ENCODE measurements at places on chromosomes 5 and 9. TPM values are rescaled to one million over a fixed set of nuclear protein-coding genes. Genes with fewer than 3 reads are reported as not detected.

DNA sequence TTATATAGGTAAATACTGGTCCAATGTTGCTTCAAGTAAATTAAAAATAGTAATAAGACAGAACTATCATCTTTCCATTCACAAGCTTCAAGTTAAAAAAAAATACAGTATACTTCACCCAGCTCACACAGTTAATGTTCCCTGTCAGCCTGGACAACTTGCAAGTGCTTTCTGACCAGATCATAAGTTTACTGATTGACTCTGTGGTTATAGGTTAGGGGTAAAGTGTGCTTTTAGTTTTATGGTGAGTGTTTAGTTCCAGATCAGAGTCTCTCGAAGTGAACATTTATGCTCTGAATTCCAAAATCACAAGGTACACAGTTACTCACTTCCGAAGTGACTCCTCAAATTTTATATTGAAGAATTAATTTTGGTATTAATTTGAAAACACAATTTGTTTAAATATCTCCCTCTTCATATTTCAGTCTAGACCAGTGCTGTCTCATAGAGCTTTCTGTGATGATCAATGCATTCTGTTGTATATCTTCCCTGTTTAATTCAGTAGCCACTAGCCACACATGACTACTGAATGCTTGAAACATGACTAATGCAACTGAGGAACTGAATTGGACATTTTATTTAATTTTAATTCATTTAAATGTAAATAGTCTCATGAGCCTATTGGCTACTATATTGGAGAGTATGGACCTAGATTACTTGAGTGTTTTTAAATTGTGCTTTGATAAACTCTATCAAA is 90.7 kb downstream of the MEF2C start:
- H3K4me3 ChIP-seq, result no peak overlapping the region
- peaks cover 64% of the 10 kb centered on the region for H3K27me3 ChIP-seq
- H3K27ac ChIP-seq, result no peak overlapping the region
- no peak for DNase-seq
- no peaks in the 10 kb centered on the region for H3K4me1 ChIP-seq

GRCh38 chr9:133667759-133668450 is 31.7 kb downstream of the DBH start:
- DNase-seq, result no peak
- no peak overlapping the region for H3K4me3 ChIP-seq
- no peaks in the 10 kb centered on the region for H3K36me3 ChIP-seq

DNA sequence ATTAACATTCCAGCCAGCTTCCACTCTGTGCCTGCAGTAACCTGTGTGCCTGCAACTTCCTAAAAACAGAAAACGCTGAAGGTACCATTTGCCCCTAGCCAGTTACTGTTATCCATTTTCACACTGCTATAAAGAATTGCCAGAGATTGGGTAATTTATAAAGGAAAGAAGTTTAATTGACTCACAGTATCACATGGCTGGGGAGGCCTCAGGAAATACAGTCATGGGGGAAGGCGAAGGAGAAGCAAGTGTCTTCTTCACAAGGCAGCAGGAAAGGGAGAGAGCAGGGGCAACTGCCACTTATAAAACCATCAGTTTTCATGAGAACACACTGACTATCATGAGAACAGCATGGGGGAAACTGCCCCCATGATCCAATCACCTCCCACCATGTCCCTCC is 31.2 kb downstream of the PTCD2 start:
- H3K27ac ChIP-seq, result no peak overlapping the region
- H3K36me3 ChIP-seq, result peaks cover 13% of the 10 kb centered on the region
- no peak overlapping the region for H3K4me3 ChIP-seq
- peaks cover 26% of the 10 kb centered on the region for H3K4me1 ChIP-seq
- H3K27me3 ChIP-seq, result no peaks in the 10 kb centered on the region

GRCh38 chr9:14978022-14979000 is 68.1 kb upstream of the FREM1 start:
- H3K27me3 ChIP-seq, result peaks cover 25% of the 10 kb centered on the region
- no peaks in the 10 kb centered on the region for H3K36me3 ChIP-seq
- H3K27ac ChIP-seq, result no peak overlapping the region
- no peaks in the 10 kb centered on the region for H3K4me1 ChIP-seq
- H3K4me3 ChIP-seq, result no peak overlapping the region
- no peak for DNase-seq

DNA sequence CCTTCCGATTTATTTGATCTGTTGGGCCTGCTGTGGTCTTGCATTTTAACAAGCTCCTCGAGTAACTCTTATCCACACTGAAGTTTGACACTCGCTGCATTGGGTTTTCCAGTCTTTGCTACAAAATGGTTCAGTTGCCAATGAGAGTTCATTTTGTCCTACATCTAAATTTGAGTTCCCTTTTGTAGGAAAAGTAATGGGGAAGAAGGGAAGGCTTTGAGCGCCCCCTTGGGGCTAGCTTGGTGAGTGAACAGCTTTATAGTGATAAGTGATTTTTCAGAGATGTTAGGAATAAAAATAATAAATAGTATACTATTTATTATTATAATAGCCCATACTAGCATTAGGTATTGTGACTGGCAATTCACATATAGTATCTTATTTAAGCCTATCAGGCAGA is 89.9 kb upstream of the GNAQ start:
- H3K4me1 ChIP-seq, result peaks cover 30% of the 10 kb centered on the region
- no peak overlapping the region for H3K27ac ChIP-seq
- peak; percentile 80 for DNase-seq
- H3K27me3 ChIP-seq, result no peaks in the 10 kb centered on the region
- H3K36me3 ChIP-seq, result no peaks in the 10 kb centered on the region

DNA sequence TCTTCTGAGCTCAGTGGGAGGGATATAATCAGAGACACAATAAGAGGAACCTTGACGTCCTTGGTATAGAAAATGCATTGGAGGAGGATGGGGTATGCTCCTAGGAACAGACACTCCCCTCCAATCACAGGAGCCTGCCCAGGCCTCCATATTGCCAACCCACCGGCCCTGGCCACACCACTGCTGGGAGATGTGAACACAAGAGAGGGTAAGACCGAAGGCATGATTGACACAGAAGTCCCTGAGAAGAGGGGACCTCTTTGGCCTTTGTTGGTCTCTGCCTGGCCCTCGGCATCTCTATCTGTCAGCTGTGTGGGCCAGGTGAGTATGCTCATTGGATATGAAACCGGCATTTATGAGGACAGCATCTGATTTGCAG is 62.0 kb downstream of the CRB2 start:
- H3K4me3 ChIP-seq, result no peak overlapping the region
- DNase-seq, result no peak
- H3K36me3 ChIP-seq, result peaks cover 20% of the 10 kb centered on the region
- no peaks in the 10 kb centered on the region for H3K27me3 ChIP-seq
- no peak overlapping the region for H3K27ac ChIP-seq

DNA sequence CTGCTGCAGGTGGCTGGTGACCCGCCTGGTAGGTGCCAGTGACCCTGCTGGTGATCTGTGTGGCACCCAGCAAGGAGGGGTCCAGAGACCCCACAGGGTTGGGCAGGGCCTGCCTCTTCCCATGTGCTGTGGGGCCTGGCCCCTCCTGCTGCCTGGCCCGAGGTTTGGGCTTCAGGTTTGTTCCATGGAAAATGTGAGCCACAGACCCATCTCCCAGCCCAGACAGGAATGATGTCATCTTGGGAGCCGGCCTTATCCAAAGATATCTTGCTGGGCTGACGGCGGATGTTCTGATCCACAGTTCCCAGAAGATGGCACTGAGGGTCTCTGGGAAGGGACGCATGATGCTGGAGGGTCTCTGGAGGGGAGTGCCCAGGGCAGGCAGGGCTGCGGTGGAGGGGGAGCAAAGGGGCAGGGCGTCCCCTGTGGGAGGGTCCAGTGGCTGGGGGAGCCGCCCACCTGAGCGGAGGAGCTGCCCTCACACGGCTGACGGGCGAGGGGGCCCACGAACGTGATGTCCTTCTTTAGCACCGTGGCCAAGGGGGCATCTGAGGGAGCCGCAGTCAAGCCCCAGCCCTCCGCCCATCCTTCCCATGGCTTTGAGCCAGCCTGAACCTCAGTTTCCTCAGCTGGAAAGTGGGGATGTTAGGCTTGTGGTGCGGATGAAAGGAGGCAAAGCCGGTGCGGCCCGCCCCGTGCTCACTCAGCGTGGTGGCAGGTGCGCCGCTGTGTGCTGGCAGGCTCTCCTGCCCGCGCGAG is 68.1 kb downstream of the COL5A1 start:
- H3K27ac ChIP-seq, result no peak overlapping the region
- H3K4me3 ChIP-seq, result no peak overlapping the region
- peaks cover 46% of the 10 kb centered on the region for H3K27me3 ChIP-seq
- H3K4me1 ChIP-seq, result peaks cover 11% of the 10 kb centered on the region

Gene FGF18
- total RNA-seq, result not detected

- H3K27me3 ChIP-seq, result no peaks in the 10 kb centered on the region
- H3K27ac ChIP-seq, result no peak overlapping the region
- H3K4me3 ChIP-seq, result no peak overlapping the region
- no peak for DNase-seq
- no peaks in the 10 kb centered on the region for H3K4me1 ChIP-seq
- H3K36me3 ChIP-seq, result no peaks in the 10 kb centered on the region
Observed at GRCh38 chr5:39977066-39977655, 552.4 kb upstream of the DAB2 start.

GRCh38 chr9:12183321-12183720 is 509.9 kb upstream of the TYRP1 start:
- H3K27me3 ChIP-seq, result peaks cover 13% of the 10 kb centered on the region
- no peaks in the 10 kb centered on the region for H3K4me1 ChIP-seq
- H3K36me3 ChIP-seq, result no peaks in the 10 kb centered on the region
- DNase-seq, result no peak

DNA sequence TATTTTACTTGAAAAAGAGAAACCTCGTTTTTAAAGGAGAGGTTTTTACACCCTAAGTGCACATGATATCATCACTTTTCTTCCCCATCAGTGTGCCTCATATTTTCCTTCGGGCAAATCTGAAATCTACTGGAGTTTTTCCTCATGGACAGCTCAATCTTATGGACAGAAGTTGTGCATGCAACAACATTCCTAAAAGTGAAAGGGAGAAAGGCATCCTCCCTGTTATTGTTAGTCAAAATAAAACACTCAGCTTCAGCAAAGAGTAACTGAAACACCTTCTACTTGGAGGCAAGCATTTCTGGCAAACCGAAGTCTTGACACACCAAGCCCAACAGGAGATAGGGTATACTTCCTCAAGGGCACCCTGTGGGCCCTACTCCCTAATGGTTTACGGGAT is 217.9 kb downstream of the BNC2 start:
- H3K4me3 ChIP-seq, result no peak overlapping the region
- DNase-seq, result no peak
- H3K27ac ChIP-seq, result no peak overlapping the region

- no peaks in the 10 kb centered on the region for H3K36me3 ChIP-seq
- no peaks in the 10 kb centered on the region for H3K27me3 ChIP-seq
- no peak overlapping the region for H3K27ac ChIP-seq
- DNase-seq, result no peak
- H3K4me3 ChIP-seq, result no peak overlapping the region
Observed at GRCh38 chr9:13570068-13570974, 290.8 kb upstream of the MPDZ start.

DNA sequence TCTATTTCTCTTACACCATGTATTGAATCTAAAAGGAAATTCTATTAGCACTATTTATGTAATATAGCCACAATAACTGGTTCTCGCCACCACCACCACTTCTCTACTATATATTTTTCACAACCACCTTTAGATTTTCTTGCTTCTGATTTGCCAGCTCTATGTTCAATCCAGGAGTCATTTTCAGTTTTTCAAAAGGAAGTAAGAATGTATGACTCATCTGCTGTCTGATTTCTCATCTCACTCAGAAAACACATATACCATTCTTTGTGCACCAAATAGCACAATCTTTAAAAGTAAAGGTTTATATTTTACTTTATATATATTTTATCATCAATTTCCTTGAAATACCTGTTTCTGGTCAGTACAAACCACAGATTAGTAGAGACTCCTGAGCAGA is 1127.5 kb downstream of the TAF11L14 start:
- no peak overlapping the region for H3K27ac ChIP-seq
- DNase-seq, result peak; percentile 11
- no peak overlapping the region for H3K4me3 ChIP-seq
- H3K36me3 ChIP-seq, result peaks cover 6% of the 10 kb centered on the region

Gene HARS1
- total RNA-seq, result 131 TPM

Gene TSSK1B
- 0.39 TPM for total RNA-seq
